ENCODE measurements at places on chromosomes 12 and 14.
A peak's percentile ranks its signal among the peaks of the same experiment; 100 is the strongest.

DNA sequence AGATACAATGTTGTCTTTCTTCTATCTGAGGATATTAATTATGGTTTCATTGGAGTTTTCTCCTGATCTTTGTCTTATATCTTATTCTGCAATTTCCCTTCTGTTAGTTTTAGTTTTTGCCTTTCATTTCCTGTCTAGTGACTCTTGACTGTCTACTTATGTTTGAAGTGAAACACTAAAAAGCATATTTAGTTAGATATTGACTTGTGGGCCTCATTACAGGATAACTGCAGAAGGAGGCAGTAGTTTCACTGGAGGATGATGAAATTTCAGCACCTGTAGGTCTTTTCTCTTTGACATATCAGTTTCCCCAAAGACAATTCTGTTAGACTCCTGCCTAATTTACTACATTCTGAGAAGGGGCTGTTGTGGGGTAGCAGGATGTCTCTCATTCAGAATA lies 97.5 kb upstream of the NEDD1 start:
- no peak for DNase-seq

DNA sequence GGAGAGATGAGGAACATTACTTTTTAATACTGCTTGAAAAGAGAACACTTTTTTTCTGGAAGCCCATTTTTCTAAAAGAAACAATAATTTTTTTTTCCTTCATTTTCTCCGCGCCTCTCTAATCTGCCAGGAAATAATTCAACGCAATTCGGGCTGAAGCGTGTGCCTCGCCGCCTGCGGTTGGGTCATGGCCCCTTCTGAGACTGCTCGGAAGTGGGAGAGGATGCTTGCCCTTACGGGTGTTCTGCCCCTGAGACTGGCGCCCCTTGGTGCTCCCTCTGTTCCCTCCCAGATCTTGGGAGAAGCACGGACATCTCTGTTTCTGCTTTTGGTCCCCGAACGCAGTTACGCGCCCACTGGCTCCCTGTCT lies 332 bp upstream of the TBC1D30 start:
- DNase-seq, result peak; percentile 5

GRCh38 chr12:10398168-10398567 lies 8.3 kb upstream of the KLRK1 start:
- no peak for DNase-seq

GRCh38 chr14:105531088-105531893 lies 4.9 kb downstream of the TMEM121 start:
- no peak for DNase-seq

GRCh38 chr14:93716746-93717667 lies 71.3 kb downstream of the PRIMA1 start:
- no peak for DNase-seq

- DNase-seq, result peak; percentile 48
Observed at GRCh38 chr12:117148642-117149041, 41.6 kb downstream of the FBXO21 start.

DNA sequence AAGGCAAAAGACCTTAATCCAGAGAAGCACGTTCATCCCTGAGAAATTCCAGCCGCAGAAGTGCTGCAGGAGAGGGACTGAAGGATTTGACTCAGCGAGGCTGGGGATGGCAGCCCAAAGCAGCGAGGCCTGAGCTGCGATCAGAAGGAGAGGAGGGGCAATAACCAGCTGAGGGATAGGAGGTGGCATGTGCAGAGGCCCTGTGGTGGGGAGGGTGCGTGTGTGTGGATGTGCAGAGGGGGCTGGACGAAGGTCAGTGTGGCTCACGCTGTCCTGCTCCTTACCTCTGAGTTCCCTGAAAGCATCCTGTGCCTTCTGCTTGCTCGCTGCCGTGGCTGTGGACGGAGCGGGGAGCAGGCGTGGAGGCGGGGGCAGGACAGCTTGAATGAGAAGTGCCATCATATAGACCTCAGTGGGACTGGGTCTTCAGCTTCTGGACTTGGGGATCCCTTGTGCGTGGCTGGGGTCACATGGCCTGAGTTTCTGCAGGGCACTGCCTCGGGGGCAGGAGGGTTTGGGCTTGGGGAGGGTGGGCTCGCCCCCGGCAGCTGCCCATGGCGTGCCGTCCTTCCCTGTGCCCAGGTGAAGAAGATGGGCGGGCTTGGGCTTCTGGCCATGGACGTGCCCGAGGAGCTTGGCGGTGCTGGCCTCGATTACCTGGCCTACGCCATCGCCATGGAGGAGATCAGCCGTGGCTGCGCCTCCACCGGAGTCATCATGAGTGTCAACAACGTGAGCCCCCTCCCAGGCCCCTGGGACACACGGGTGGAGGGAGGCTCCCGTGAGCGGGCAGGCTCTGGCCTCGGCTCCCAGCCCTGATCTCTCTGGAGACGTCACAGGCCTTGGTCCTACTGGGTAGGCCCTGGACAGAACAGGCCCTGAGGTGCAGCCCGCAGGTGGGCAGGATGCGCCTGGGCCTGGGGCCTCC lies 11.0 kb downstream of the ACADS start:
- DNase-seq, result no peak

DNA sequence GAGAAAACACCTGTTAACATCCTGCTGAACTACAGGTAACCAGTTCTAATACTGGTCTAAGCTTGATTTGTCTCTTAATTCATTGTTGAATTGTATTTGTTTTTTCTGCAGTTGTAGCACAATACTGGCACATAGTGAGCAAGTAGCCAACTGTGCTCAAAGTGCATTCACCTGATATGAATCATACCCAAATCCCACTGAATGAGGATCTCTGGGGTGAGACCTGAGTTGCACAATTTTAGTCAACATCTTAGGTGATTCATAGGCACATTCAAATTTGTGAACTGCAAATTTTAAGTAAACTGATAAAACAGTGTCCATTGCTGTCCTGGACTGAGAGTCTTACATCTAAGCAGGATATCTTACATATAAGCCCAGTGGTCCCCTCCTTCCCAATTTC lies 12.8 kb downstream of the KCNC2 start:
- DNase-seq, result no peak

GRCh38 chr14:35535483-35536112 lies 1.6 kb downstream of the INSM2 start:
- DNase-seq, result no peak

DNA sequence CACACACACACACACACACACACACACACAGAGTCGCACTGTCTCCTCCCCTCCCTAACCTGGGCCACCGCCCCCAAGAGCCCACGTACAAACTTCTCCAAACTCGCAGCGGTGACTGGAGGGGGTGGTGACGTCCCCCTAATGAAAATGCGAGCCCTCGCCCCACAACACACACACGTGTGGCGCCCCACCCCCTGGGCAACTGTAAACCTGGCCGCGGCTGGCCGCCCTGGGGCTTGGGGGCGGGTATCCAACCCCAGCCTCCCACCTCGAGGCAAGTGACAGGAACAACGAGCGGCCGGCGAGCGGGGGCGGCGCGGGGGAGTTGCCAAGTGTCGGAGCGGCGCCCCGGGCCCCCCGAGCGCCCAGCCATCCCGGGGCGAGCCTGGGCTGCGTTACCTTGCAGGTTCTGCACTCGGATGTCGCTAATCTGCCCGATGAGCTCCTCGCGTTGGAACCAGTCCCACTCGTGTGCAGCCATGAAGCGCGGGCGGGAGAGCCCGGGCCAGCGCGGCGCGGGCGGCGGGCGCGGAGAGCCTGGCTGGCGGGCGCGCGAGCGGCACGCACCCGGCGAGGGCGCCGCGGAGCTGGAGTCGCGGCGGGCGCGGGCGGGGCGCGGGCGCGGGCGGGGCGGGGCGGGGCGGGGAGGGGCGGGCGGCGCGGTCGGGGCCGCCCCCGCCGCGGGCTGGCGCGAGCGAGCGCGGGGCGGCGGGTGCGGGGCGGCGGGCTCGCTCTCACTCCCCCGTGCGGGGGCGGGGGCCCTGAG lies at the start of gene CLMN:
TSS of gene CLMN (minus strand) at position 597 of the 766 bp plus-strand sequence. CDS start at position 481, 116 bp downstream.
- DNase-seq, result peak; percentile 26

DNA sequence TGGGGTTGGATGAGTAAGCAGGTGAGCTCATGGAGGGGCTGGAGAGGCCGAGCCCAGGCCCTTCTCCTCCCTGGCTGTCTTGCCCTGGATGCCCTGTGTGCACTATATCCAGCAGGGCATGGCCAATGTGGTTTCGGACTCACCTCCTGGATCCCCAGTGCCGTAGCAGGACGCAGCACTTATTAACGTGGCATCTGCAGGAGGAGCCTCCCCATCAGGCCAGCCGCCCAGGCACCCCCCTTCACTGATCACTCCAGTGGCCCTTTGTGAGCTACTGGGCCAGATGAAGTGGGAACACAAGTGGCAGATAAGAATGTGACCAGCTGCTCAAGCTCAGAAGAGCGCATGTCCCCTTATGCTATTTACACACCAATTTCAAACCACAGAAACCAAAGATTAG lies 43.1 kb upstream of the DICER1 start:
- no peak for DNase-seq

- DNase-seq, result no peak
Observed at GRCh38 chr14:58362798-58363412, 32.8 kb upstream of the TOMM20L start.

DNA sequence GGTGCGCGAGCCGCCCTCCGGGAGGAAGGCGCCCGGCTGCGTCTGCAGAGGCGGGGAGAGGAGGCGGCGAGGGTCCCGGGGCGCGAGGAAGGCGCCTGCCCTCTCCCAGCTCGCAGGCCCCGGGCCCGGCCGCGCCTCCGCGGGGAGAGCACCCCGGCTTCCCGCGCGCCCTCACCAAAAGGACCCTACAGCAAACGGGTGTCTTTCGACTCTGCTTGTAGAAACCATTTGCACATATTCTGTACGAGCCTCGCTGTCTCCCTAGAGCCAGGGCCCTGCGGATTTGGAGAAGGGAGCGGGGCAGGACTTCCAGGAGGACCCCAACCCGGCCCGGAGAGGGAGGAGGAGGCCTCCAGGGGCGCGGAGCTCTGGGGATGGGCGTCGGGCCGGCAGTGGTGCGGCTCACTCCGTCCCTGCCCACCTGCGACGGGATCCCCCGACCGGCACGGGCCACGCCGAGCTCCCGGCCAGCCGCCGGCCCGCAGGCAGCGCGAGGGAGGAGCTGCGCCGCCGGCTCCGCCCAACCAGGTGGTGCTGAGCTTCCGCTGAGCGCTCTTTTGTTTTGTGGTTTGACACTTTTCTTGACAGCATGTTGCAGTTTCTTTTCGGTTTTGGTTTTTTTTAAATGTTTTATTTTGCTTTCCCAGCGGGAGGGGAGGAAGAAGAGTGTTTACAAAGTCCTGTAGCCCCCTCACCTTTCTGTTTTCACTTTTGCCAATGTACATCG lies 103.3 kb upstream of the FKBP4 start:
- DNase-seq, result peak; percentile 58

DNA sequence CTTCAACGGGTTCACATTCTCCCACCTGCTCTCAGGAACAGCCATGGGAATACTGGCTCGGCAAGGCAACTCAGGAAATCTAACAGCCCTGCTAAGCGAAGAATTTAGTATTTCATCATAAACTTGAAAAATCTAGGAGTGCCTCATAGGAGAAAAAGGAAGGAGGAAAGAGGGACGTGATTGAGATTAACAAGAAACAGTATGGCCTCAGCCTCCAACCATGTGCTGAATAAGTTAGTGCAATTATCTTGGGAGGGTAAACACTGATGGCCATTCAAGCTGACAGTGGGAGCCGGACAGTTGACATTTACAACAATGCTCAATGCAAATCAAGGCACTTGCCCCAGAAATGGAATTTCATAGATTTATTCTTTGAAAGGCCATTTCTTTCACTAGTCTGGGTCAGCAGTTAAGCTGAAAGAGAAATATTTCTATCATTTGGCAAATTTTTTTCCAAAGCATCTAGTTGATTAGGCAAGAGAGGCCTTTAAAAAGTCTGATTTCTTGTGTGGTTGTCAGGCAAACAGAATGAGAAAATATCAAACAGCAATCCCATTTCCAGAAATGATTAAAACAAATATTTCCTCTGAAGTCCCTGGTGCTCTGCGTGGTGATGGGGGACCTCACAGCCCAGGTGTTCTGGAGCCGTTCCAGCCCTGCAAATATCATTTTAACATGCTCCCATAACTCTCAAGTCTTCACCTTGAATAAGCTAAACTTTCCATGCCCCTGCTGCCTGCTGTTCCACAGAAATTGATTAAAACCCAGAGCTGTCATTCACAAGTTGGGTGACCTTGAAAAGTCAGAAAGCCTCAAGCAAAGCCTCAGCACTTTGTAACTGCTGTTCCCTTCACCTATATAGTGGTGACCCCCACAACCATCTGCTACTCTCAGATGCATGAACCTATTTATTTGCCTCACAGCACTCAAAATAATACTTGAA lies 121.6 kb downstream of the PHLDA1 start:
- DNase-seq, result no peak

DNA sequence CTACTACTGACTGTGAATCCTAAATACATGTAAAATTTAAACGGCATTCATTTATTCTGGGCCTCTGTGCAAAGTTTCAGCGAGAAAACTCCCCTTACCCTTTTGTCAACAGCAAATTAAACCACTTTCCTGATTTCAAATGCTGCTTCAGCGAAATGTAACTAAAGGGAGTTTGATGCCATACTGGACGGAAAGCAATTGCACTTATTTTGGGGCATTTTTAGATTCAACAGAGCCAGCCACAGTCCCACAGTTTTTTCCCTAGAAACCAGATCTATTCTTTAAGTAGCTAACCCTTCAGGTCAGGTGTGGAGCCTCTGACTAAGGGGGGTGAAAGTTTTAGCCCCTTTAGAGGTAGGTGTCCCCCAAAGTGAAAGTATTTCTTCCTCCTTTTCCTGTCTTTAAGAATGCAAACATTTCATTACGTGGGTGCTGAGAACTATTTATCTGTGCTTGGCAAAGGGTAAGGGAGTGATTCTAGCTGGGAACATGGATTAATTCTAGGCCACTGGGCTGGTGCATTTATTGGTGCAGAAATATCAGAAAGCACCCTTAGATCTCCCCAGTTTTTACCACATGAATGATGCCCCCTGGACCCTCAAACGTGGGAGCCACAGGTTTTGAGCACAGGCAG lies 72.7 kb downstream of the SPTB start:
- DNase-seq, result no peak

DNA sequence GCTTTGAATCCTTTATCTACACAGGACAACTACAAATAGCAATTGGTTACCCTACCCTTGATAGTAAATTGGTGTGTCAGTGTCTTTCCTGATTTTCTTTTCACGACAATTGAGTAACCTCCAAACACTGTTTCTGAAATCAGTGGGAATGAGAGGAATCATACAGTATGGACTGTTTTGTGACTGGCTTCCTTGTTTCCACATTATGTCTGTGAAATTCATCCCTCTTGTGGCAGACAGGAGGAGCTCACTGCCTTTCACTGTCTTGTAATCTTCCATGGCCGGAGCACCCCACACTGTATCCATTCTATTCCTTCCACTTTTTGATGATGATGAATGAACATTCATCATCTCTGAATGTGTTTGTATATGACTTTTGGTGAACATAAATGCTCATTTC lies 164.0 kb upstream of the PZP start:
- no peak for DNase-seq

- no peak for DNase-seq
Observed at GRCh38 chr12:240566-240965, 22.1 kb downstream of the SLC6A13 start.
